ENCODE measurements at places on chromosomes 3 and 15. TPM values are rescaled to one million over a fixed set of nuclear protein-coding genes. Genes with fewer than 3 reads are reported as not detected.

GRCh38 chr15:56598991-56599390, 134.1 kb upstream of the MNS1 start:
- DNase-seq, result no peak

DNA sequence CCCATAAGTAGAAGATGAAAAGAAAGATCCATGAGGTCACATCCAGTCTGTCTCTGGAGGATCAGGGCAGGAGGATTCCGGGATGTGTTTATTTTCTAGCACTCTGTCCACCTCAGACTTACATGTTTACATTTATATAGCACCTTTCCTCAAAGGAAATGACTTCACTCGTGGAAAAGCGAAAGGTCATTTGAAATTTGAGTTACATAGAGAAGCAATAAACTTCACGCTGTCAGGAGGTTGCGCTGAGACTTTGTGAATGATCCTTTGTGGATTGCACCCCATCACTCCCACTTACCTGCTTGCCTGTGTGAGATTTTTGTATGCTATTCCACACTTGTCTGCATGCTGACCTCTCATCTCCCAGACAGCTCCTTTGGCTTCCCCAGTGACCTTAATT, 540.5 kb downstream of the AGBL1 start:
- no peak for DNase-seq

- peak; percentile 84 for DNase-seq
Observed at GRCh38 chr15:68553994-68554720, 24.6 kb upstream of the CORO2B start.

DNA sequence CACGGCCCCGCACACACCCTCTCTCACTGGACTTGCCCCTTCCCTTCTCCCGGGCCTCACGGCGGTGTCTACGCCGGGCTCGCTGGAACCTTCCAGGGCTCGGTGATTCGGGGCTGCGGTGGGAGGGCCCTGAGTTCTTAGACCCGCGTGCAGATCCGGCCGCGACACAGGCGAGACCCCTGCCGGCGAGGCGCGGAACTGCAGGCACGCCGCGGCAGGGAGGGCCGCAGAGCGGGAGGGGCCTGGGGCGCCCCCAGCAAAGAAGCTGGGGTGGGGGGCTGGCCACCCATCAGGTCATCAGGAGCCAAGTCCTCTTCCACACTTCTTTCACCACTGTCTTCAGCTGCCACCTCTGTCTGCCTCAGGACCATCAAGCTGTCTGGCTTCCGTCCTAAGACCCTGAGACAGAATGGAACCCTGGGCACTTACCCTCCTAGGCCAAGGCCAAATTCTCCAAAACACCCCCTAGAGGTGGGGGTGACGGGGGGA, 164.5 kb downstream of the XXYLT1 start:
- peak; percentile 67 for DNase-seq

DNA sequence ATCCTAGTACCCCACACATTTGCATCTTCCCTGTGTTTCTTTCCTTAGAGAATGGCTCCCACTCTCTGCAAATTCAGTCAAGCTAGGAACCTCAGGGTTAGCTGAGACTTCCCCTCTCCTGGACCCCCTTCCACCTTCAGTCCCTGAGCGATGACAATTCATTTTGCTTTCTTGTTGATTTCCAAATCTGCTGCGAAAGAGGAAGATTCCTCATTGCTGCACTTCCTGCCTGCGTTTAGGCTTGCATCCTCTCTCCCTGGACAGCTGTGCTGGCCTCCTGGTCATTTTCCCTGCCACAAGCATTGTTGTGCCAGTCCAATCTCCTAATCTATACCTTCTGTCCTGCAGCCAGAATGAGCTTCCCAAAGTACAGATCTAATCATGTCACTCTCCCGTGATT, 12.3 kb upstream of the DGKG start:
- DNase-seq, result no peak

- DNase-seq, result no peak
Observed at GRCh38 chr3:95350049-95350448, 1287.2 kb downstream of the NSUN3 start.

- no peak for DNase-seq
Observed at GRCh38 chr3:143559296-143559695, 289.0 kb downstream of the SLC9A9 start.

DNA sequence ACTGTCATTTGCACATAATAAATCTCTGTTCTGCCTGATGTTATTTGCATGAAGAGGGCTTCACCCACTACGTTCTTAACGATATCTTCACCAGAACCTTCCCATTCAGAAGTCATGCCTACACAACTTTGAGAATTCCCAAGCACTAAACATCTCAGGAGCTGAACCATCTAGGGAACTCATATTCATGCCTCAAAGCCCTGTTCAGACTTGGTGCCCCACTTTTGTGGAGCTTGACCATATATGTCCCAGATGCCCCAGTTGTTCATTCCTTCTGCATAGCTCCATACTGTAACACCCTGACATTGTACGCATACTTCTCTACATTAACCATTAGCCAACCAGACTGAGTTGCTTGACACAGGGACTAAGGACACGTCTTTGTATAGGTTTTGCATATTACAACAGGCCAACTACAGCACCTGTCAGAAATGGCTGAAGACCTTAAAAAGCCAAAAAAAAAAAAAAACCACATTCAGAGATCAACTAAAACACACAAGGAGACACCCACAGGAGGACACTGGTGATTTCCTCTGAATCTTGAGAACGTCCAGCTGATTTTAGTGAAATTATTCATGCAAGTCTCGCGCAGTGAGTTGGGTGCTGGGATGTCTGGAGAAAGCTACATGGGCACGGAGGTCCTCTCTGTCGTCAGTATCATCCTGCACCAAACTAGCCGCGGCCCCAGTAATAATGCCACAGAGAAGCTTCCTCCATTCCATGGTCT, 141.4 kb downstream of the FOXP1 start:
- DNase-seq, result no peak

- DNase-seq, result no peak
Observed at GRCh38 chr3:147361454-147362420, 44.6 kb downstream of the ZIC4 start.

DNA sequence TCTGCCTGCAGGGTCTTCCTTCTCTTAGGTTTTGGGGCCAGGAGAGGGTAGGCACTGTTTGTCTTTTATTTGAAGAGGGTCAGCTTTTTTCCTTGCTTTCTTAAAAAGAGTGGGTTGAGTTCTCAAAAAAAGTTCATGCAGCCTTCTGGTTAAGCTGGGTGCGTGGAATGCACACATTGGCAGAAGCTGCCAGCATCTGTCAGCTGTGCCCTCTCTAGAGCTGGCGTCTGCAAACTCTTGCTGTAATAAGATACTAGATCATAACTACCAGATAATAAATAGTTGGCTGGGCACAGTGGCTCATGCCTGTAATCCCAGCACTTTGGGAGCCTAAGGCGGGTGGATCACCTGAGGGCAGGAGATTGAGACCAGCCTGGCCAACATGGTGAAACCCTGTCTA, 373.4 kb downstream of the OCA2 start:
- no peak for DNase-seq

GRCh38 chr15:69414701-69415167, 585 bp downstream of the KIF23 start:
- DNase-seq, result peak; percentile 20

The GPR156 gene
- not detected for total RNA-seq

The RLBP1 gene
- not detected for total RNA-seq

The FGF7 gene
- not detected for total RNA-seq

The PRR20G gene
- not detected for total RNA-seq

The ROPN1 gene
- total RNA-seq, result not detected

The ONECUT1 gene
- total RNA-seq, result not detected

The BRK1 gene
- total RNA-seq, result 99.2 TPM

Measured in activated naive CD4-positive, alpha-beta T cell treated with anti-CD3 and anti-CD28 coated beads, Interleukin-2, amount 50 U/mL, for 72 hours (primary cell).